ENCODE measurements at places on chromosomes 6 and 20.

DNA sequence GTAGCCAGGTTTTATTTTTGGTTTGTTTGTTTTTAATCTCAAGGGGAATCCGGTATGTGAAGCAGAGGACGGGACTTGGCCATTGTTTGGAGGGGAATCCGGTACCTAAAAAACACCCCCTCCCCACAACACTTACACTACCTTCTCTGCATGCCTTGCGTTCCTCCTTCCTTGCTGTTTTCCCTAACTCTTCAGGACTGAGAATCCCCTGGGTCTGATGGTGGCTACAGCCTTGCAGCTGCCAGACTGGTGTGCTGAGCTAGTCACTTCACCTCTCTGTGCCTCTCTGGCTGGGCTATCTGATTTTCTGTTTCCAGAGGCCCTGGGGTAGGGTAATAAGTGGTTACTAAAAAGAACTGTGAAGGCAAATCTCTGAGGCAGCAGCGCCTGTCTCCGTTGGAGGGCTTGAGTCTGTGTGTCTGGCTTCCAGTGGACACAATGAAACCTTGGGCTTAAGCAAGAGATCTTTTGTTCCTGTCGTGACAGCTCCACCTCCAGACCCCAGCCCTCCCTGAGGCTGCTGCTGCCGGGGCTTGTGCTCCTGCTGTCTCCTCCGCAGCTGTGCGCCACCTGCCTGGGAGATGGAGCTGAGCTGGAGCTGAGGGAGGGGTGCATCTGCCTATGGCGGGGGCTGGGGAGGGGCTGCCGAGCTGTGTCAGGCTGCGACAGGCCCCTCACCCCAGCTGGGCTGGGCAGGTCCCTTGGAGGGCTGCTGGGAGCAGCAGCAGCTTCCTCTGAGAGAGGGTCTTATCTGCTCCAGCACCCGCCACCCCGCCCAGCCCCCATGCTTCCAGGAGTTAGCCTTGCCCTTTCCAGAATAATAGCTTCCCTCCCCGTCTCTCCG lies 65.8 kb upstream of the CCDC167 start:
- no peak for DNase-seq

GRCh38 chr6:7311917-7312615 lies 933 bp downstream of the SSR1 start:
- DNase-seq: no peak

- peak; percentile 20 for DNase-seq
These were observed 38.0 kb downstream of the PHIP start for GRCh38 chr6:79040083-79040482.

DNA sequence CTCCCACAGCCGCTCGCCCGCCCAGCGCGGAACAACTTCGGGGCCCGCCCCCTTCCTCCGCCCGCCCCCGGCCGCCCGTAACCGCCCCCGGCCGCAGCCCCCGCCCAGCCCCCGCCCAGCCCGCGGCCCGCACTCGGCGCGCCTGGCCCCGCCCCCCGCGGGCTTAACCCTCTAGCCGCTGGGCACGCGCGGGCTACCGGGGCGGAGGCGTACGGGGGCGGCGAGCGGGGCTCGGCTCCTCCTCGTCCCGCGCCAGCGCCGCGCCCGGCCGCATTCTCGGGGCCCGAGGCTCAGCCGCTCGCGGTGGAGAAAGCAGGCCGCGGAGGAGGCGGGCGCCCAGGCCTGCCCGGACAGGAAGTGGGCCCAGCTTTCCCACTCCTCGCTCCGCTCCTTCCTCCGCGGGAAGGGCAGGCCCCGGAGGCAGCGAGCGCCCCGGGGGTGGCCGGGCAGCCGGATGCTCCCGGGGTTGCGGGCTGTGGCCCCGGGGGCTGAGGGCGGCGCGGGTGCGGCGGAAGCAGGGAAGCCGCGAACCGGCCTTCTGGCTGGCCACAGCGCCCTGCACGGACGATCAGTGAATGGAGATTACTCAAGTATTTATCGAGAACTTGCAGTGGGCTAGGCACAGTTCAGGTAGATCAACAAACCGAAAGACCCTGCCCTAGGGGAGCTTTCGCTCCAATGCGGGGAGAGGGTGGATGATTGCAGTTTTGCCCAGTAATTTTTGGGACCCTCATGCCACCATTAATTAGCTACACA lies at the start of gene TRAM2:
Gene TRAM2 (minus strand): TSS at position 39 of the 756 bp plus-strand sequence. CDS start 145 bp downstream, outside the sequence.
- peak; percentile 84 for DNase-seq

GRCh38 chr6:2086326-2086965 lies 159.0 kb downstream of the GMDS start:
- DNase-seq: no peak

DNA sequence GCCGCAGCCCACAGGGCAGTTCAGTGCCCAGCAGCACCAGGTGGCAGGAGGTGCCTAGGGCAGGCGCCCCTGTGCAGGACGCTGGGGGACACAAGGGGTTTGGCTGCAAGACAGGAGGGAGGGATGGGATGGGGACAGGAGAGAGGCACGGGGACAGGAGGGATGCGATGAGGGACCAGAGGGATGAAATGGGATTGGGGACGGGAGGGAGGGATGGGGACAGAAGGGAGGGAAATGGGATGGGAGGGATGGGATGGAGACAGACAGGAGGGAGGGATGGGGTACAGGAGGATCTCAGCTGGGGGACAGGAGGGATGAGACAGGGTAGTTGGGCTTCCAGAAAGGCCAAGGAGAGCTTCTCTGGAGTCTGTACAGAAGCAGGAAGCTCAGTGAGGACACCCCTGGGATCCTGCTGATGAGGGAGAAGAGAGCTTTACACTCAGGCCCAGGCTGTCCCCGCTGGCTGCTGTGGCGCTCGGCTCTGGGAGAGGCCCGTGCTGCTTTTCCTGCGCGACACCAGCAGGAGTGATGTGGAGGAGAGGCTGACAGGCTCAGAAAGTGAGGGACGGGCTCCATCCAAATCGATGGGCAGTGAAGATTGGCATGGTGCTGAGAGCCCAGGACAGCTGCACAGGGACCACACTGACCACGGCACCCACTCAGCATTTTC lies 400.8 kb downstream of the SMOC2 start:
- DNase-seq: no peak

DNA sequence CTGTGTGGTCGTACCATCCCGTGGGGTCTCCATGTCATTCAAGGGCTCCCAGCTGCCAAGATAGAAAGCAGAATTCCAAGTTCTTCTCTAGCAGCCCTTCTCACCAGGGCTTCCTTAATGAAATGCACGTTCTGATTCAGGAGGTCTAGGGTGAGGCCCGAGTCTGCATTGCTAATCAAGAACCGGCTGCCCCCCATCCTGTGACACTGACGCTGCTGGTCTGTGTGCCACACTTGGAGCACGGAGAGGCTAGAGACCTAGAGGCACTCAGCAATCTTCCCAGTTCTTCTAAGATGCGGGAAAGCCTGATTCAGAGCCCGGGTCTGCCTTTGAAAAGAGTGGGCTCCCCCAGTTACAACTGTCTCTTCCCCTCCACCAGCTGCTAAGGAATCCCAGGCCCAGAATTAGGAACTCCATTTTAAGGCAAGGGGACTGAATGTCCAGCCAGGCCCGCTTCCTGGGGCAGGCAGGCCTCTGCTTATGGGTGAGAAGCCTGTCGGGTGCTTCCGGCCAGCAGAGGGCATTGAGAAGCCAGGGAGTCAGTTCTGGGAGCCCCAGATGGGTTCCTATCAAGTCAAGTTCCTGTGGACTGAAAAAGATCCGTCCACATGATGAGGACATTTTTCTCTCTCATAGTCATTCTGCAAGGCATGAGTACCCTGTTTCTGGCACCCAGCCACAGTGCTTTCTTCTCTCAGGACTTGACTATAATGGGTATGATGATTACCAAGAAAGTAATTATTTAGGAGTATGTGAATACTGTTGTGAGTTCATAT lies 69.8 kb upstream of the RIN2 start:
- no peak for DNase-seq

DNA sequence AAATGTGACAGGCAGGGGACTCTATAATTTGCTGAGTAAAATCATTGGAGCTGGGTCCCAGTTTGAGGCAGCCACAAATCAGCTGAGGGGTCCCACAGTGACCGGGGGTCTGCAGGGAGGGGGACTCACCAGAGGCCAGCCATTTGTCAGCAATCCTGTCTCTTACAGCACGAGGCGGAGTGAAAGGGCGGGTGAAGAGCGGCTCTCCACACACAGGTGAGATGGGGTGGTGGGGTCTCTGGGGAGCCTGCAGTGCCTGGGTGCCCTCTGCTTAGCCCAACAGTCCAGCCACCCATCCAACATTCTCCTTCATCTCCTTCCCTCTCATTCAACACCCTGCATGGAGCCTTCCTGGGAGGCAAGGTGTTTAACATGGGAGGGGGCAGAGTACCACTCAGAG lies 728 bp downstream of the TMC2 start:
- DNase-seq: no peak

- DNase-seq: no peak
These were observed 32.5 kb downstream of the MYH7B start for GRCh38 chr20:34988191-34988540.

GRCh38 chr6:43943781-43944250 lies 173.8 kb downstream of the VEGFA start:
- no peak for DNase-seq

- DNase-seq: no peak
These were observed 882 bp upstream of the FAM184A start for GRCh38 chr6:119079283-119079809.

GRCh38 chr6:105600336-105601260 lies 197.7 kb upstream of the PREP start:
- no peak for DNase-seq

DNA sequence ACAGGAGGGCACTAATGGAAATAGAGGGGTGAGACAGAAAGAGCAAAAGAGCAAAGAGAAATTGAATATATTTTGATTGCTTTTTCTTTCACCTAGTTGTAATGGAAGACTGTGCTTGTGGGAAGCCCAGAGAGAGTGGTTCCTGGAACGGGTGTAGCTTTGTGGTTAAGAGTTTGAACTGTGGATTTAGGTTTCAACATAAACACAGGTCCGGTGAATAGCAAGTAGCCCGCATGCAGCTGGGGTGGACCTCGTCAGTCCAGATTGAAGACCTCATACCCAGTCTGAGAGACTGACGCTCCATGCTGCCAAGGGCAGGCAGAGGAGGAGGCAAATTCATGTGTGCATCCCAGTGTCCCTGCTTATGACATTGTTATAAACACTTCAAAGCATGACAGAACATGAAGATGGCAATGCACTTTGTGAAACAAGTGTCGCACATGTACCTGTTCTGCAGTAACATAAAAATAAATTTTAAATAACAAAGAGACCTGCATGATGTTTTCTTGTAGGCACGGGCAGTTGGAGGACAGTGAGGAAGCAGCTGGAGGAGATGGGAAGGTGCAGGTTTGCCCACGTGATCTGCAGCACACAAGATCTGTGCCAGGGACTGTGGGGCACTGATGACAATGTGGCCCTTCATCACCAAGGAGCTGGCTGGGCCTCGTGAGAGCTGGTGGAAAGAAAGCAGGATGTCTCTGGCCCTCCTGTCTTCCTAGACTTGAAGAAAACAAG lies 220.5 kb upstream of the SSTR4 start:
- DNase-seq: no peak

GRCh38 chr6:53426667-53427270 lies 78.0 kb upstream of the ELOVL5 start:
- peak; percentile 63 for DNase-seq

- DNase-seq: no peak
These were observed 1.5 kb downstream of the TP53INP2 start for GRCh38 chr20:34705397-34706301.

Measured in T-helper 1 cell (primary cell).